Activated T-cell treated with anti-CD3 and anti-CD28 coated beads for 24 hours (primary cell): ENCODE measurements at places on chromosomes 2 and 18.

GRCh38 chr18:57135699-57136098 is 11.2 kb upstream of the BOD1L2 start:
- DNase-seq: no peak

GRCh38 chr2:5190023-5190422 is 502.2 kb upstream of the SOX11 start:
- DNase-seq: no peak

DNA sequence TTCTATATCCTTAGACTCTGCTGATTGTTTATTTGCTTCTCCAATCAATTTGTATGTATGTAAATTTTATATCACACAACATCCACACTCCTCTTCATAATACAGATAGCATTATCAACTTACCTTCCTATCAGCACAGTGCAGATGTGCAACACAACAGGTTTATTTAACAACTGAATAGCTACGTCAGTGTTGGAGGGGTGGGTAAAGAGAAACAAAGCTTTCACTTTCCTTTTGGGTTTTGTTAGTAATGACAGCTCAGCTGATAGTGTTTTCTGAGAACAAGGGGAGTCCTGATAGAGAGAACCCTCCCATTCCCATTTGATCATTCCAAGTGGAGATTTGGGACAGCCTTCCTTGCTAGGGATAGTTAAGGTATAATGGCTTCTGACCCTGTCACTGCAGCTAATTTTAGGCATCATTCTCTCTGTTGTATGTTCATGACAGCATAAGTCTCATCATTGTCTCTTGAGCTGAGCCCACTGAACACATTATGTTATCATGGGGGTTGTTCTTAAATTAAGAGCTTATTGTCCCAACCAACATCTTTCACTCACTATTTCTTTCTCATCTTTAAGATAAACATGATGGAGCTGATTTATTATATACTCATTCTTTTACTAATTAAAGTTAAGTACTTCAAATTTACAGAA is 227.7 kb downstream of the GPD2 start:
- no peak for DNase-seq

- DNase-seq: no peak
These were observed 137.1 kb upstream of the TWIST2 start for GRCh38 chr2:238710787-238711186.

DNA sequence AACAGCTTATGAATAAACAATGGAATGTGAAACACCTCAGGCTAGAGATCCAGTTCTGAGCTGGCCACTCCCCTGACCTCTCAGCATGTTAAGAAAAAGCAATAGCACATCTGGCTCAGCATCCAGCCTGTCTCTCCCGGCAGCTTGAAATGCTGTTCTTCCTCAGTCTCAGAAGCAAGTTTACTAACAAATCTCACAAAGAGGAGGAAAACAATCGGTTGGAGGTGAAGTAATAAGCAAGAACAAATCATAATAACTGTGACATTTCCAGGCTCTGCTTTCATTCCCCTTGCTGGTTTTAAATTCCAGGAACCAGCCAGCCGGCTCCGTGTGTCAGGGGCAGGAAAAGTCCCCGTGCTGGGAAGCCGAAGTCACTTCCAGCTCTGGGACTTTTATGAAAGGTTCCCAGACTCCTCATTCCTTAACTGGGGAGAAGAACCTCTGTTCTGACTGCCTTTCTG is 133.9 kb upstream of the ARL4C start:
- DNase-seq: no peak

DNA sequence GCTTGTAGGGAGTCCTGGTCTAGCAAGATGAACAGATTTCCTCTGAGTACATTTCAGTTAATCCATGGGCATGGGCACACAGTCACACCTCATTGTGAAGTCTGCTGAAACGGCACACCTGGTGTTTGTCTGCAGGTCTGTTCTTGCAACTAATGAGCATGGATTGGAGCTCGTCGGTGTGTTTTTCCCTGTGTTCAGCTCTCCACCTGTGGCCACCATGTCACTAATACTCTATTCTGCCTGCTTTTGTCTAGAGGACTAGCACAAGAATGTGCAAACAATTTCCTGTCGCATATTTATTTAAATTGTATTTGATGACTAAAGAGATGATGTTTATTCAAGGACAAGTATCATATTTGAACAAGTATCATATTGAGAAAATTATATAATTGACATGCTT is 24.5 kb upstream of the PPP4R1 start:
- DNase-seq: no peak

DNA sequence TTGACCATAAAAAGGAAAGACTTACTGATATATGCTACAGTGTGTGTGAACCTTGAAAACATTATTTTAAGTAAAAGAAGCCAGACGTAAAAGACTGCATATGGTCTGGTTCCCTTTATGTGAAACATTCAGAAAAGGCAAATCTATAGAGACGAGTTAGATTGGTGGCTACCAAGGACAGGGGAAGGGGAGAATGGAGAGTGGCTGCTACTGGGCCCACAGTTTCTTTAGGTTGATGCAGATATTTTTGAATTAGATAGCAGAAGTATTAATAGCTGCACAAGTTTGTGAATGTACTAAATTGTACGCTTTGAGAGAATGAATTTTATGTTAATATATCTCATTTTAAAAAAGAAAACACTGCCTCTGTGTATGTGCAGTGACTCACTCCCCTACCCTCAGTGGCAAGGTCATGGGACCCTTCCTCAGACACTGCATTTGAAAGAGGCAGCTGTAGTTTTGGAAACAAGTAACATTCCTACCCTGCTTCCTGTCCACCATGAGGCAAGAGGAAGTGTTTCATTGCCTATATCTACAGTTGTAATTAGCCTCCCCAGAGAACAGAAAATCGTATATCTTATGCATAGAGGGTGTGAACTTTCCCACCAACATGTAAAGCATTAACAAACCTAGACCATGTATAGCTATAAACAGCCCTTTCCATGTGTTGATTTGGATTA is 29.8 kb upstream of the ARMC9 start:
- DNase-seq: no peak

GRCh38 chr2:203623096-203623495 is 83.3 kb upstream of the CD28 start:
- no peak for DNase-seq

DNA sequence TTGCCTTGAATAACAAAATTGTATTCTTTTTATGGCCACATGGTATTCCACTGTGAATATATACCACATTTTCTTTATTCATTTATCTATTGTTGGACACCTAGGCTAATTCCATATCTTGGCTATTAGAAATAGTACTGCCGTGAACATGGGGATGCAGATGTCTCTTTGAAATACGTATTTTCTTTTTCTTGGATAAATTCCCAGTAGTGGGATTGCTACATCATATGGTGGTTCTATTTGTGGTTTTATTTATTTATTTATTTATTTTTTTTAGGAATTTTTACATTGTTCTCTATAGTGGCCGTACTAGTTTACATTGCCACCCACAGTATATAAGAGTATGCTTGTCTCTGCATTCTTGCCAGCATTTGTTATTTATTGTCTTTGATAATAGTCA is 679.8 kb upstream of the NRXN1 start:
- no peak for DNase-seq

DNA sequence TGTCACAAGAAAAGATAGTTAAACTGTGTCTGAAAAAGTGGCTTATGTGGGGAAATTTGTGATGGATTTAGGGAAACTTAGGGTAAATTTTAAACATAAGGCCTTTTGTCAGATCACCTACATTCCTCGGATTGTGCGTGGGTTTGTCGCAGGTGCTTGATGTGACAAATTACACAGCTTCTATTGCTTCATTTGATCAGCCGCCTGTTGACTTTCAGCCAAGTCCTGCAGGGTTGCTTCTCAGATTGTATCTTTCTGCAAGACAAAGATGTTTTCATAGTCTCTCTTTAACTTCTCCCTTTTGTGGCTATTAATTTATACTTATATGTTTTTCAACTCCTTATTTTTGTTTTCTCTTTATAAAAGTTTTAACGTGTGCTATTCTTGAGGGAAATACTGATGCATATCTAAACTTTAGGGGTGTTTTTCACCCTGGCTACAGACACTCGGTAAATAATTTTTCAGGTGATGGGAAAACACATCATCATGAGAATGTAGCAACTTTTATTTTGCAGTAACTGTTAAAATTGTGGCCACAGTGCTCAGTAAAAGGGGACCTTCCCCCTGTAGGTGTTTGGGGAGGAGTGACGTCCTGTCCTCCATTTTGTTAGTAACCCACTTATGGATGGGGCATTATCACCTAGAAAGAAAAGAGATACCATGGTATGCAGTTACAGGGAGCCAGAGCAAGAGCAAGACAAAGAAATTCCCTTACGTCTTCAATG is 31.4 kb downstream of the GALM start:
- DNase-seq: no peak

DNA sequence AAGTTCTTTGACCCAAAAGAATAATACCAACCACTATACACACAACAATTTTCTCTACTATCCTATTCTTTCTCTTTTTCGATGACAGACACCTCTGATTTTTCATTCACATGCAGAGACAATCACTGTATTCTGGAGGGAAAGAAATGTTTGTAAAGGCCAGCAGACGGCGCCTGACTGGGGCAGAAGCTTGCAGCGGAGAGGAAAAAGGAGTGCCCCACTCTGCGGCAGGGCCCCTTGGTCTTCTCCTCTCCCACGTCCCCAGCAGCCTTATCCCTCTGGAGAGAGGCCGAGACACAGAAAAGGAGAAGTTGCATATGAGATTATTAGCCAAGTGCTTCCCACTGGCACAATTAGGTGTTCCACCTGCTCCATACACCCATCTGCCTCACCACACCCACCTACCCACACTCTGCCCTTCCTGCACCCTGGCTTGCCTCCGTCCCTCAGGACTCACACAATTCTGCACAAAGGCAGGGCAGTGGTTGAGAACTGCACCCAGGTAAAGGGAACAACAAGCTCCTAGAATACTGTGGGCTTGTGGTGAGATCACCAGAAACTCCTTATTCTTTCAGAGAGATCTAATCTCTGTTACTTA is 687.3 kb downstream of the NRXN1 start:
- DNase-seq: no peak

- DNase-seq: no peak
These were observed 3.9 kb downstream of the TAF1B start for GRCh38 chr2:9847140-9847539.

DNA sequence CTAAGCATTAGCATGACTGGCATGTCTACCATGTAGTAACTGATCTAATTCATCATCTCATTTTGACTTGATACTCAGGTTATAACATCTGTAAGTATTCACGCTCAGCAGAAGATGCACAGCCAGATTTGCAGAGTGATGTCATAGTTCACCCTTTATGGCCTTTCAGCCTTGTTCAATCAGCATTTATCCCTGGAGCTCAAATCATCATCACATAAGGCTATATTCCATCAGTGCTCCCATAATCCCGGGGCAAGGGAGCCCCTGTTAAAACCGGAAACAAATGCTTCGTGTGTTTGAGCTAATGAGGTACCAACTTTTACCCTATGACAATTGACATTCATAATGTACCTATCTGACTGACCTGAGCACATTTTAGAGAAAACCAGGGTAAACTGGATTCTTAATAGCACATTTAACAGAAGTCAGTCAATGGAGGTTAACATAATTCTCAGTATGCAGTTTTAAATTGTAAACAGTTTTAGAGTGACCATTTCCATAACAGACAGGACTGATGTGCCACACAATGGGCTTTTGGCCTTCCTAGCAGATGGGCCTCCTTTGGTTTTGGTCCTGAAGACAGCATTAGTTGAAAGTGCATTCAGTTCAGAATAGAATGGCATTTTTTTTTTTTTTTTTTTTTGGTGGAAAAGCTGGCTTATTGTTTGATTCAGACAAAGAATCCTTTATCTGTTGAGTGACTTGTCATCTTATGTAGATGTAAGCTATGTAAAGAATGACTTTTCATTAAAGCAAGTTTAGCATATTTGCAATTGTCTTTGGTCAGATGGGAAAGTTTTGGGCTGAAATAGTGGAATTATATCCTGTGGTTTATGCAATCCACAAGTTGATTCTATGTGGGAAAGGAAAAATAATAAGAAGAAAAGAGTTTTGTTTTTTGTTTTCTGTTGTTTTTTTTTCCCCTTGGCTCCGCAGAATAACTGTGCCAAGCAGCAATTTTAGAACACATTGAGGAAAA is 866.0 kb upstream of the ACVR2A start:
- no peak for DNase-seq

GRCh38 chr2:13114391-13114790 is 397.7 kb downstream of the TRIB2 start:
- no peak for DNase-seq

- no peak for DNase-seq
These were observed 275.9 kb downstream of the RBM43 start for GRCh38 chr2:150985741-150986140.

DNA sequence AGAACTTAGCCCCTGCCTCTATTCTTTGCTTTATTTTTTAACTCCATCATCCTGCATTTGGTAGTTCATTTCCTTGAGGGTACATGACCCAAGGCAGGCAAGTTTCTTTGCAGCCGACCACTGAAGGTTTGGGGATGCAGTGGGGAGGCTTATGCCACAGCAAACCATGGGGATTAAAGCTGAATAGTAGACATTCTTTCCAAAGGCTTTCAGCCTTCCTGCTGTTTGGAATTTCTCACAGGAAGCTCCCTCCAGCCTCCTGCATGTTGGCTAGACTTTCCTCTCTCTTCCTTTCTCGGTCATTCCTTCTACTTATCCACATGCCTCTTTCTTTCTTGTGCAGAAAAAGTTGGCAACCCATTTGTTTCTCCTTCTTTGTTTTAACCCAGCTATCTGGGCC is 77.3 kb downstream of the SOCS6 start:
- no peak for DNase-seq

DNA sequence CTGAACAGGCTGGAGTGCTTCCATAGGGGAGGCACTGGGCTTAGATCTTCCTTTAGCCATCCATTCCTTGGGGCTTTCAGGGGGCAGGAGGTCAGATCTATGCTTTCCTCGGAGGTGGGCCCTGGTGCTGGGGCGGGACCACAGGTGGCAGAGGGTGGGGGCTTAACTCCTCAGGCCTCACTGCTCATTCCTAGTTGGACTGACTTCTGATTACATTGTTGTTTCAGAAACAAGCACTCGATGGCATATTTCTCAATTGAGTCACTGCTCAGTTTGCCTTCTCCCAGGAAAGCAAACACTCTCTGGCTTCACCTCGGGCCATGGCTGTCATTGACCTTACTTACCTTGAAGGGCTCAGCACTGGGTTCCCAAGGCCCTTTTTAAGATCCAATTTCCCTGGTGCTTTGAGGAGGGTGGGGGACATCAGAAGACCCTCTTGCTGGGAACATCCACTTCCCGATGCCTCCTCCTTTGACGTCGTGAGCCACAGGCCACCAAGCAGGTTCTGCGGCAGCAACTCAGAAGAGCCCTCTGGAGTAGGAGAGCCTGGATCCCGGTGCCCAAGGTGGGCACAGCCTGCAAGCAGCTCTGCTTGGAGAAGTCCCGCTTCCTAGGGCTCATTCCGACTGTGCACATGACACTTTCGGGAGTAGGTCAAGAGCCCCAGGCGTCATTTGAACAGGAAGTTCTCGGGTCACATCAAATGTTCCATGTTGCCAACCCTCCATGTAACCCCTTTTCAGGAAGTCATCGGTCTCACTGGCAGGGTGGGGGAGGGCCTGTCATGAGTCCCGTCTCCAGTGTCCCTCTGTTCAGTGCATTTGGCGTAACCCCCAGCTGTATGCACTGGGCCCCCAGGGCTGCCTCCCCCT is 40.6 kb downstream of the SDC1 start:
- no peak for DNase-seq
